ENCODE measurements at places on chromosomes 1 and 21.

GRCh38 chr1:174923820-174924219 lies 75.9 kb upstream of the CACYBP start:
- no peak for DNase-seq

DNA sequence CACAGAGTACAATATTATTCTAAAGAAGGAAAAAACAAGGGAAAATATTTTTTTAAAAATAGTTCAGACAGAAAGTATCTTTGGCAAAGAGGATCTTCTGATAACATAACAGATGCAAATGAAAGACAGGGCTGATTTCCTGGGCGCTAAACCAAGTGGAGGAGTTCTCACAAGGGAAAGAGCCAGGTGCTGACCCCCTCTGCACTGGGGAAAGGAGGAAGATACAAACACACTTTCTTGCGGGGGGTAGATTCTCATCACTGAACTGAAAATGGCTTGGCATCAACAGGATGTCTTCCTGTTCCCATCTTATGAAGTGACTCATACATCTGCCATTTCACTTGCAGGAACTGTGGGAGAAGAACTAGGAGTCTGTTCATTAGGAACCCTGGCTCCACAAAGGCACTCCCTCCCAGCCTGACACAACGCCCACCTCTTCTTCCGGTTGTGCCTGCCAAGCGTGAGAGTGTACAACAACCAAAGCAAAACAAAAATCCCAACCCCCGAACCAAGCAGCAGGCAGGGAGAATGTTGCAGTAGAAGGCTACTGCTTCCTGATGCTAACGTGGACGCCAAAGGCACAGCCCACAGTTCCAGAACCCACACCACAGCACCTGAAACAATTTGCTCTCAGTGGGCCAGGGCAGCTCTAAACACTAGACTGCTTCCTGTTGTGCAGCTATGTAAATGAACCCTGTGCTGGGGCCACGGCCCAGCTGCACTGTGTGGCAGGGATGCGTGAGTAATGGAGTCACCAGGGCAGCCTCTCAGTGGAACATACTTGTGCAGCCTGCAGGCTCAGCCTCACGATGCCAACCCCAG lies 51.0 kb downstream of the GADD45A start:
- no peak for DNase-seq

GRCh38 chr1:207965392-207966387 lies 54.8 kb upstream of the CD34 start:
- DNase-seq: no peak

DNA sequence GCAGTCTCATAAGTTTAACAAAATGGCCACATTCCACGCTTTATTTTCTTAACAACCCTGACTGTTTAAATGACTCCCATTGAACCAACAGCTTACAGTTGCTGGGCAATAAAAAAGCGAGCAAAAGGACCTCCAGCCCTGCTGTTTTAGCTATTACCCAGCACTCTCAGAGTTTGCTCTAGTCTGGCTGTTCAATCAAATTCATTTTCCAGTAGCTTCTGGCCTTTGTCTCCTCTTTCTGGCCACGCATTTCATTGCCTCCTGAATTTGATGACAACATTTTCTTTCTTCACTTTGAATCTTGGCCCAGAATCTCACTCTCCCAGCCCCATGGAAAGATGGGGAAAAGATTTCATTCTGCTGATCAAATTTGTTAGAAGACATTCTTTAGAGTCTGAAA lies 44.1 kb upstream of the DOCK7 start:
- DNase-seq: no peak

DNA sequence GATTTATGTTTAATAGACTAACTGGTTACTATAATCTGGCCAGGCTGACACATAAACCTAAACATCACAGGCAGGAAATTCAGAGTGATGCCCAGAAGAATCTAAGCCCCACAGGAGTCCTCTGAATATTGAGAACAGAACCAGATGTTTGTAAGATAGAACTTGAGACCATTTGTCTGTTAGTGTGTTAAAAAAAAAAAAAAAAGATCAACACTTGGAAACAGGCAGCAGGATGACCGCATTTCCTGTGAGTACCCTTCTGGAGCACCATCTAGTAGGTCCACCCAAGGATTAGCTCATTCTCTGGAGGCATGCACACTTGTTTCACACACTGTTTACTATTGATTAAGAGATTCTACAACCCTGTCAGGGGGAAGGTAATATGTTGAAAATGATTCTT lies 111.4 kb upstream of the VANGL1 start:
- DNase-seq: no peak

DNA sequence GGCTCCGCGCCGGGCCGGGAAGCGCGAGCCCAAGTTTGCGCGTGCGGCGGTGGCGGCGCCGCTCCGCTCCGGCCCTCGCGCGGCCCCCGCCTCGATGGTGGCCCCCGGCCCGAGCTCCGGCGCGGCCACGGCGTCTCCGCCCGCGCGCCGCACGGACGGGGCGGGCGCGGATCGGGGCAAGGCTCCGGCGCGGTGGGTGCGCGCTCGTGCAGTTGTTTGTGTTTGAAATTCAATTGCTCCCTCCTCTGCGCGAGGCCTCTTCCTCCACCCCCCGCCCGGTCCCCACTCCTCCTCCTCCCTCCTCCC lies at the start of gene HDGF:
Gene HDGF (minus strand): TSS at position 225 of the 306 bp plus-strand sequence. CDS start 246 bp downstream, outside the sequence.
- no peak for DNase-seq

- no peak for DNase-seq
Measured at GRCh38 chr1:17729248-17729647, 25.9 kb upstream of the ACTL8 start.

- no peak for DNase-seq
Measured at GRCh38 chr21:45128613-45129188, 54.3 kb downstream of the ADARB1 start.

DNA sequence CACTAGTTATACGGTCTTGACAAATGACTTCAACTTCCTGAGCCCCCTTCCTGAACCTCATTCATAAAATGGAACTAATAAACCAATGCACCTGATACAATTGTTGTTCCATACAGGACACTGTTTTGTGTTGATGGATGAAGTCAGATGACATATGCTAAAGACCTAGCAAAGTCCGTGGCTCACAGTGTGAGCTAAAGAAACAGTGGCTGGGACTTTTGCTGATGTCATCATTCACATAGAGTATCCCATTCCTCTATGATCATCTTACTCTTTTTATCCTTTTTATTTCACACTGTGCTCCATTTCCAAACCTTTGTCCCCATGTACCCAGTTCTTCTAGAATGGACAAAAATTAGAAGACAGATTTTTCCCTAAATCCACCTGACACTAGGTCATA lies 83.7 kb upstream of the KAZN start:
- DNase-seq: no peak

DNA sequence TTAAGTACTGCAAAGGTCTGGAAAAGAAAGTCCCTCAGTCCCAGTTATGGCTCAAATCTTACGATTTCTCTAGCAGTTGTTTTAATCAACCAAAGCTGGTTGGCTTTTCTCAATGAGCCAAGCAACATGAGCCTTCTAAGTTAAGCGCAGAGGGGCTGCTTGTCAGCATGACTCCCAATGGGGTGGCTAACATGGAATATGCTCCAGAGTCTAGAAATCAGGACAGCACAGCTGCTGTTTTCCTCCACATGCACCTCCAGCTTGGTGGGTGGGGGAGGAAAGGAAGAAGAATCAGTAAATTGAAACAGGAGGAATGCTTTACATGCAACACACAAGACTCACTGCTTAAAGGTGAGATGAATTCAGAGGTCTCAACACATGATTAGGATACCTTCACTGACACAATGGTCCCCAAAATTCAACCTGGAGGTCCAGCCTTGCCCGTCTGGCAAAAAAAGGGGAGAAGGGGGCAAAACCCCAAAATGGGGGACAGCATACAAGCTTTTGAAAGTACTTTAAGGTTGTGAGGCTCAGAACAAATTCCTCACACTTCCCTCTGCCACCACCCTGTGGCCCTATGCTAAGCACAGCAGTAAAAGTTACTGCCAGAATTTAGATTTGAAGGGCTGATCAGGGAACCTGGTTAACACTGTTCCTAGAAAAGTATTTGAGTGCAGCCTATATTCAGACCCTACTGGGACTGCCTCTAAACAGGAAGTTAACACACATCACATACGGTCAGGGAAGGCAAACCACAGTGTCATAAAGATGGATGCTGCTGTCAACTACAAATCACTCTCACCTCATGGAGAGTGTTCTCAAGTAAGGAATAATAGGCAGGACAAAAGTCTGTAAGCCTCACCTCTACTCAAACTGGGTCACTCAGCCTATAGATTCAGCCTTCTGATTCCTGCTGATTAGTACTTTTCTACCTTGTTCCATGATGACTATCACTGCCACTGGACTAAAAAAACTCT lies 2.6 kb downstream of the GATAD2B start:
- no peak for DNase-seq

DNA sequence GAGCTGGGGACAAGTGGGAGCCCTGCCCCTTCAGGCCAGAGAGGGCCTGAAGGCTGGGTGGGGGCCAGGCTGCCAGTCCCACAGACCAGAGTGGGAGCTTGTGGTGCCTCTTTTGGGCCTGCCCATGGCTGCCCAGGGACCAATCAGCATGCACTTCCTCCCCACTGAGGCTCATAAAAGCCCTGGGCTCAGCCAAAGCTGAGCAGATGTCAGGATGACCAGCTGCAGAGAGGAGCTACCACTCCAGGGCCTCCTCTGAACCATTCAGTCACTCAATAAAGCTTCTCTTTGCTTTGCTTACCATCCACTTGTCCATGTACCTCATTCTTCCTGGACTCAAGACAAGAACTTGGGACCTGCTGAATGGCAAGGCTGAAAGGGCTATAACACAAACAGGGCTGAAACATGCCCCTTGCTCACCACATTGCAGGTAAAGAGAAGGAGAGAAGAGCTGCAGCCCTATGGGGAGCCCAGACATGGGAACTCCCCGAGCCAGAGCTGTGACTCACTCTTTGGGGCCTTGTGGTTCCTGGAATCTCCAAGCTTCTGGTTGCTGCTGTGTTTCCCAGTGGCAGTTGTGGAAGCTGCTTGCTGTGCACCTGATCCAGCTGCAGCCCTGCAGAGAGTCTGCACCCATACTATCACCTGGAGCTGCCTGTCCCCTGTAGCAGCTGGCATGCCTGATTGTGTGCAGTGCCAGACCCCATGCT lies 82.0 kb downstream of the OLFML3 start:
- DNase-seq: no peak

- DNase-seq: no peak
Measured at GRCh38 chr1:156875341-156875615, 14.6 kb downstream of the NTRK1 start.

GRCh38 chr1:245608271-245608670 lies 453.5 kb downstream of the KIF26B start:
- DNase-seq: no peak

DNA sequence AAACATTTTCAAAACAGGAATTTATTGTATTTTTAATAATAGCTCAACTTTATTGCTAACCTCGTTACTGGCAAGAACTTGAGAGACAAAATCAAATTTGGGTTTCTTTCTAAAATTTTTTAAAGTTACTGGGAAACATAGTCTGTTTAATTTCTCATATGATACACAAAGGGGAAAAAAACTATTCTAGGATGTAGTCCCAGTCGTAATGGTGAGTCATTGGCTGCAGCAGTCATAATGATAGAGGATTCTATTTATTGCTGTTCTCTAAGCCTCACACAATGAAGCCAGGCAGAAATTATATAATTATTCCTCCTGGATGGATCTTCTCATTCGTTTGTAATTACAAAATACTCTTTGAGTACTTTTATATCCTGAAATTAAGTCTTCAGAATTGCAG lies 326.5 kb upstream of the SGIP1 start:
- no peak for DNase-seq

- no peak for DNase-seq
Measured at GRCh38 chr1:97073169-97073568, 351.6 kb downstream of the PTBP2 start.

DNA sequence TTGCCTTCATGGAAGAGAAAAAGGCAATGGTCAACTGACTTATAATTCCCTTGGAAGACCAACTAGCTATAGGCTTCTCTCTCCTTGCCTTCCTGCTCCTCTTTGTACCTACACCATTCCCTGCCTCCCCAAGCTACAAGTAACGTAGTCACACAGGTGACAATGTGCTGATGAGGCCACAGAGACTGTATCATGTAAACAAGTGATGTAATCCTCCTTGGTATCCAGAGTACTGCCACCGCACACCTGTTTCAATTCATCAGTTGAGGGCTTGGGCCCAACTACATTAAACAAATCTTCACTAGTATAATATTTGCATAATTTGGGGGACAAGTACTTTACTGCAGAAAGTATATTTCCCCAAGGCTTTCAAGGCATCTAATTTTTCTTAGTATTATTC lies 76.4 kb upstream of the SCYL3 start:
- DNase-seq: no peak

DNA sequence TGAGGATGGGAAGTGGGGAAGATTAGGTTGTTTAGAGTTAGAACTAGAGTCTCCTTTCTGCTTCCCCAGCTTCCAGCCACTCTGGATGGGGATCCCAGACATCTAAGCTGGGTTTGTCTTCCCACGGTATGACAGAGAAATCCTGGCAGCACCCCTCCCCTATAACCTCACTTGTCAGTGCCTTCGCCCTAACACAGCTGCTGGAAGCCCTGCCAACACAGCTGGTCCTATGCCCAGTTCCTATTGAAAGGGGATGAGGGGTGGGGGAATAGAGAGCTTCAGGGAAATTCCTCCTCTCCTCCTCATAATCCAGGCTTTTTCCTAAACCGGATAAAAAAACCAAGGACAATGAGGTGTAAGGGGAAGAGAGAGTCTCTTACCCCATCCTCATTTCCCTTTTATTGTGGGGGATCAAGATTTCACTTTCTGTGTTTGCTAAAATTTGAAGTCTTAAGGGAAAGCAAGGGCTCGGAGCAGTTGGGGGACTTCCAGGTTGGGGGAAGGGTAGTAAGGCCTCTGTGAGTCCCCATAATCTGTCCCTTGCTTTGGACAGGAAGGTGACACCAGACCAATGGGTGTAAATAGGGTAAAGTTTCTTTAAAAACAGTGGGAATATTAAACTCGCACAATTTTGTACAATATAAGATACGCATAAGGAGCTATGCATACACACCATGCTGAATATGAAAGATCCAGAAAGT lies 590 bp downstream of the TMOD4 start:
- no peak for DNase-seq

GRCh38 chr1:149906570-149907075 lies 7.3 kb downstream of the BOLA1 start:
- DNase-seq: no peak

DNA sequence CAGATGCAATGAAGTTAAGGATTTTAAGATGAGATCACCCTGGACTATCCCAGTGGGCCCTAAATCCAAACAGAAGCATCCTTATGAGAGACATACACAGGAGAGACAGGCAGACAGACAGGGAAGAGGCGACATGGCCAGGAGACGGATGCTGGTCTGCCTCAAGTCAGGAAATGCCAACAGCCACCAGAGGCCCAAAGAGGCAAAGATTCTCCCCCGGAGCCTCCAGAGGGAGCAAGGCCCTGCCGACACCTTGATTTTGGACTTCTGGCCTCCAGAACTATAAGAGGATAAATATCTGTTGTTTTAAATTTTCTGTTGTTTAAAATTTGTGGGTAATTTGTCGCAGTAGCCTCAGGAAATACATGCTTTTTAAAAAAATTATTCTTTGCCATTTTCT lies 116.4 kb downstream of the GLIS1 start:
- DNase-seq: no peak

- no peak for DNase-seq
Measured at GRCh38 chr1:39976732-39977131, 21.8 kb downstream of the MFSD2A start.

GRCh38 chr1:26844424-26845196 lies 18.1 kb downstream of the ZDHHC18 start:
- DNase-seq: no peak
